ENCODE measurements at places on chromosomes 2 and 18.

GRCh38 chr2:64439194-64439593 lies 14.8 kb upstream of the LGALSL start:
- no peak for DNase-seq

DNA sequence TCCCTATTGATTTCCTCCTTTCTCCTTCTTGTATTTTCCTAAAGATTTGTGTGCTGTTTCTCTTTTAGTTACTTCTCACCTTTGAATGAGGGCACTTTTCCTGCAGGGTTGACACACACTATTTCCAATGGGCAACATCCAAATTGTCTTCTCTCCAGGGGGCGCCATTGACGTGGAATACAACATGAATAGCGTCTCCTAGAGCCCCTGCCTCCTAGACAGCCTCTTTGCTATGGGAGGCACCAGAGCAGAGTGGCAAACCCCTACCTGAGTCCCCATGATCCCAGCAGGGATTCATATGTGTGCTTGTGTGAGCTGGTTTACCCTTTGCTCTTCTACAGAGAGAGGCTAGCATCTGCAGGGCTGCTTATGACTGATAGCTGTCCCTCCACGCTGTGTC lies 61.3 kb upstream of the ITSN2 start:
- DNase-seq, result peak; percentile 26

GRCh38 chr2:86000938-86001312 lies 104.8 kb downstream of the POLR1A start:
- no peak for DNase-seq

DNA sequence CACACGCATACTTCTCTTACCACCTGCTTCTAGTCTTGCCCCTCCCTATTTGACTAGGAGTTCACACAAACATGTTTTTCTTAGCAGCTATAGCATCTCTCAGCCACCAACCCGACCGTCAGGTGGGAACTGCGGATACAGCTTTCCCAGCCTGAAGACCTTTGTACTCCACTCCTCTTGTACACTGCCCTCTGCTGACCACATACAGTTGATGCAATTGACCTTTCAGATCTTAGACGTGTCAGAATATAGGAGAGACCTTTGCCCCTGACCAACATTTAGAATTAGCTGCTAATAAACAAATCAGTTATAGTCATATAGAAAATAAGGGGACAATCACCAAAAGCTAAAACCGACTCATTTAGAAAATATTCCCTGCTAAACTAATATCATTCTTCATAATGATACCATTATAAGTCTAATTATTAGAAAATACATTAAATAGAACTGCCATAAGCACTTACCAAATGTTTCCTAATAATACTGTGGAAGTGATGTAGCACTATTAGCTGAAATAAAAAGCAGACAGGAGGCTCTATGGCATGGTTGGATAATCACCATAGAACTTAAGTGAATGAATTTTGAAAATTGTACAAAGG lies 208.4 kb downstream of the RAD51AP2 start:
- DNase-seq, result no peak

GRCh38 chr2:72916743-72917137 lies 579 bp upstream of the EMX1 start:
- no peak for DNase-seq

DNA sequence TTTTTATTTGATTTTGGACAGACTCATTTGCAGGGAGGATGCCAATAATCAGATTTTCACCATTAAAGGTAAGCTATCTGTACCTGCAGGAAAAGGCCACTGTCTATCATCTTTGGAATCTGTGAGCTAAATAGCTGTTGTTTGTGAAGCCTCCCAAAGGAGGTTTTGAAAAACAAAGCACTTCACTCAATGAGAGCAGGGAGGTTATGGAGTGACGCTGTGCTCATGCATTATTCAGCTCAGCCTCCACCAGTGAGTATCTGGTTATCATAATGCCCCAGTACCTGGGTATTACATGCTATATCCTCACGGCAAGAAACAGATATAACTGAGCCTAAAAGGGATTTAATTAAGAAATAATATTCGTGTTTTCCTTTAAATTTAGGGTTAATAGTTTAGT lies 189.6 kb upstream of the PIK3C3 start:
- no peak for DNase-seq

DNA sequence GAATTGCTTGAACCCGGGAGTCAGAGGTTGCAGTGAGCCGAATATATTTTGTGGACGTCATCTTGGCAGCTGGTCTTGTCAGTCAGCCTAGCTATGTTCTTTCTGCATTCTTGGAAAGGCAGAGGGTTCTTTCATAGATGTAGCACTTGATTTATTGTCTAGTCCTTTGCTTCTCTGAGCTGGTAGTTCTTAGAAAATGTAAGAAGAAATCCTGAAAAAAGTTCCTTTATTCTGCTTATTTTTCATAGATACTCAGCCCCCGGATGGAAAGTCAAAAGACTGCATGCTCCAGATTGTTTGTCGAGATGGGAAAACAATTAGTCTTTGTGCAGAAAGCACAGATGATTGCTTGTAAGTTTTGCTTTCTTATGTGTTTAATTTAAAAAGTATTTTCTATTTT lies 21.3 kb downstream of the PLEKHB2 start:
- no peak for DNase-seq

GRCh38 chr2:229407170-229407569 lies 136.1 kb upstream of the PID1 start:
- DNase-seq, result no peak
